Stimulated activated CD8-positive, alpha-beta memory T cell treated with anti-CD3 and anti-CD28 coated beads, Interleukin-4, amount 100 ng/mL, for 4 hours (primary cell): ENCODE measurements at places on chromosomes 6 and 20.

- no peak for DNase-seq
These were observed 4.6 kb upstream of the RGS17 start for GRCh38 chr6:153135681-153136080.

DNA sequence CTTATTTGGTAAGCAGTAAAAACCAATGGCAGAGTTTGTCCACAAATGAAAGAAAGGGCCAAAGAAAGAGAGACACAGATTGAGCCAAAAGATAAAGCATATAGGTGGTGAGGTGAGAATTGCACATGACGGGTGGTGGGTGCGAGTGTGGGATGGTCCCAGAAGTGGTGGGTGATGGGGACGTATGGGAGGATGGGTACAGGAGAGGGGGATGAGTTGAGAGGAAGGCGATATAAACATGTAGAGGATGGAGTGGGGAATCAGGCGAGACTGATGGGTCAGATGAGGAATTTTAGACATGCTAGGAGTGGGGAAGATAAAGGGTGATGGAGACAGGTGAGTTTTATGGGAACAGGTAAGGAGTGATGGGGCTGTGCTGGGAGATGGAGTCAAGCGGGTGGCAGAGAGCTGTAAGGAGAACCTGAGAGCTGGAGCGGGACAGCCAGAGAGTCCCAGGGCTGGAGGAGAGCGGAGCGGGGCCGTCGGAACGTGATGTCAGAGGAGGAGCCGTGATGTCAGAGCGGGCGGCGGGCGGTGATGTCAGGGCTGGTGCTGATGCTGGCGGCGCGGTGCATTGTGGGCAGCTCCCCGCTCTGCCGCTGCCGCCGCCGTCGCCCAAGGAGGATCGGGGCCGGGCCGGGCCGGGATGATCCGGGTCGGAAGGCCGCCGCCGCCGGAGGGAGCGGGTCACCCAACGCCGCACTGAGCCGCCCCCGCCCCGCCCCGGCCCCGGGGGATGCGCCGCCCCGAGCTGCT, at the start of gene TTBK1:
TTBK1 (plus strand) TSS at position 574 of the 756 bp plus-strand sequence. CDS start 3,180 bp downstream, outside the sequence.
- DNase-seq = no peak

DNA sequence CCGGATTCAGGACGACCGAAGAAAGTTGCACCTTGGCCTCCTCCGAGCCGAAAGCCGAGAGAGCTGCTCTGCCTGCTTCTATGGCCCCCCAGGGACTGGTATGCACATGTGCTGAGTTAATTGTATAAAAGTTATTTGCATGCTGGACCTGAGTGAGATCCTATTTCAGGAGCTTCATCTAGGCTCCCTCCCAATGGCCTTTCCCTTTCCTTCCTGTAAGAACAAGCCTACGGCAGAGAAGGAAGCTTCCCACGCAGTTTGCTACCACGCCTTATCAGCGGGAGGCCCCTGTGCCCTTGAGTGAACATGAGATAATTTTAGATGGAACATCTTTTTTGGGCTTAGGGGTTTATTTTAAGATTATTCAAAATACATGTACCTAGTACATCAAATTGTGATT, 65.9 kb downstream of the RIN2 start:
- DNase-seq = no peak

- no peak for DNase-seq
These were observed 6.7 kb downstream of the C20orf203 start for GRCh38 chr20:32667027-32667426.

DNA sequence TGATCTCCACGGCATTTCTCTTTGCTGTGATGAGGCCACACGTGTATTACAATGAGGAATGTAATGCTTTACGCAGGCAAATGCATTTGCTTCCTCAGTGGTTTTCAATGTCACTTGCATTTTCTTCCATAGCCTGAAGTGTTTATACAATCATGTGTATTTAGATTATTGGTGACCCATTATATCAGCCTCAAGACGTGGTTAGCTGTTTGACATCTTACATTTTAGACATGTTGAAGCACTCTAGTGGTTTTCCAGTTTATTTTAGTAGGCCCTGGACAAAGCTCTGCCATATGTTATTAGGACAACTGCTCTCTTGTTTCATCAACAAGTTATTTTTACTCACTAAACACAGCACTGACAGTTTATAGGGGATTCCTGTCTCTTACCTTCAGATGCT, 200.4 kb downstream of the UTRN start:
- no peak for DNase-seq

DNA sequence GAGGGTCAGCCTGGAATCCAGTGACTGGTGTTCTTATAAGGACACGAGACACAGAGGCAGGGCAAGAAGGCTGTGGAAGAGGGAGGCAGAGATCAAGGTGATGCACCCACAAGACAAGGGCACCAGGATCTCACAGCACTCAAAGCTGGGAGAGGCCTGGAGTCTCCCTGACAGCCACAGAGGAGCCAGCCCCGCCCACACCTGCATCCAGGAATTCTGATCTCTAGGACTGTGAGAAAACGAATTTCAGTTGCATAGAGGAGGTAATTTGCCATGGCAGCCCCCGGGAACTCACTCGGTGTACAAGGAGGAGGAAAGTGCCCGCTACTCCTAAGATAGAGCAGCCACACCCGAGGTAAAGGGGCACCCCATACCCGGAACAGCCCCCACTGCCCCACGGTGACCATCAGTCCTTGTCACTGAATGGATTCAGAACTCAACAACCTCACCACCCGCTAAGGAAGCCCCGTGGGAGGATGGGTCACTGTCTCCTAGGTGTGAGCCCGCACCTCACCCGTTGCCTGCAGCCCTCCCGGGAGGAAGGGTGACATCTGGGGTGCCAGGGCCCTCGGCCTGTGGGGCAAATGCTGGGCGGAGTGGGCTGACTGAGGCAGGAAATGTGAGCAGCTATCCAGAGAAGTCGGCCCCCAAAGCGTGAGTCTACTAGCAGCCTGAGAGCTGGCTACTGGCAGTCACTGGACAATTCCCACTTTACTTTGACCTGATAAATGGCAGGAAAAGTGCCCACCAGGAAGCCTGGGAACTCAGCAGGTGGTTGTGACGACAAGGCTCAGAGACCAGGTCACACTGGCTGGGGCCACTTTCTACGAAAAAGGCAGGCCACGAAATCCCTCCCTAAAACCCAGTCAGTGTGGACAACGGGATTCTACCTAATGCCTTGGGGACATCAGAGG, 22.4 kb downstream of the DLL1 start:
- DNase-seq = no peak

DNA sequence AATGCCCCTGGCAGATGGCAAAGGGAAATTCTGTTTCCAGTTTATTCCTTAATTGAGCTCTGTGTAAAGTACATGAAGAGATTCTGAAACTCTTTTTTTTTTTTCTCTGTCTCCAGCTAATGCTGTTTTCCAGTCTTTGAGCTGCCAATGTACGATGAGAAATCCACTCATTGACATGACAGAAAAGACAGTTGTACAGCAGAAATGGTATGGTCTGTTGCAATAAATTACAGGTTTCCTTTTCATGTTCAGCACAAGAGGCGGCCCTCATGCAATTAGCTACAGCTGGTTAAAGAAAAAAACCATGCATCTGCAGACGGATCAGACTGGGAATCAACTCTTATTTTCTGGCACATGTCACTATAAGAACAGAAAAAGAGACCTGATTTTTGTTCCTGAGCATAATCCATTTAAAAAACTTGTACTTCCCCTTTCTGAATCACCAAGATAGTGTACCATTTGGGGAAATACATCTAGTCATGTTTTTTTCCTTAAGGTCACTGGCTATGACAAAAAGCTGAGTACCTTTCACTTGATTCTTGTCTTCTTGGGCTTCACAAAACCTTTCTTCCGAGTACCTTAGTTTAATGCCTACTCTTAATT, 289.8 kb upstream of the PREP start:
- DNase-seq = no peak

- no peak for DNase-seq
These were observed 406.1 kb downstream of the EPM2A start for GRCh38 chr6:145329257-145329656.

DNA sequence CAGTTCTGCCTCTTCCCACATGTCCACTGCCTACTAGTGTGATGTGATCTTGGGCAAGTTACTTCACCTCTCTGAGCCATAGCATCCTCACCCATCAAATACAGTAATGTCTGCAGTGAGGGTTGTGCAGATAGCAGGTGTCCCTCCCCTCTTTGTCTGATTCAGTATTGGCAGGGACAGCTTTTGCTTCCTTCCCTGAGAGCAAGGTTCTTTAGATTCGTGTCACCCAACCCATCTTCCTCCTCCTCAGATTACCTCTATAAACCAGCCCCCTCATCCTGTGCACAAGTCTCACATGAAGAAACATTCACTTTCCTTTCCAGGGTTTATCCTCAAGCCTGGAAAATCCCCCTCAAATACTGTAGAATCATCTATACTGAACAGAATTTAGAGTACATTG, 15.4 kb downstream of the ACTR5 start:
- DNase-seq = no peak

- DNase-seq = no peak
These were observed 8.8 kb downstream of the L3MBTL1 start for GRCh38 chr20:43516251-43516824.

DNA sequence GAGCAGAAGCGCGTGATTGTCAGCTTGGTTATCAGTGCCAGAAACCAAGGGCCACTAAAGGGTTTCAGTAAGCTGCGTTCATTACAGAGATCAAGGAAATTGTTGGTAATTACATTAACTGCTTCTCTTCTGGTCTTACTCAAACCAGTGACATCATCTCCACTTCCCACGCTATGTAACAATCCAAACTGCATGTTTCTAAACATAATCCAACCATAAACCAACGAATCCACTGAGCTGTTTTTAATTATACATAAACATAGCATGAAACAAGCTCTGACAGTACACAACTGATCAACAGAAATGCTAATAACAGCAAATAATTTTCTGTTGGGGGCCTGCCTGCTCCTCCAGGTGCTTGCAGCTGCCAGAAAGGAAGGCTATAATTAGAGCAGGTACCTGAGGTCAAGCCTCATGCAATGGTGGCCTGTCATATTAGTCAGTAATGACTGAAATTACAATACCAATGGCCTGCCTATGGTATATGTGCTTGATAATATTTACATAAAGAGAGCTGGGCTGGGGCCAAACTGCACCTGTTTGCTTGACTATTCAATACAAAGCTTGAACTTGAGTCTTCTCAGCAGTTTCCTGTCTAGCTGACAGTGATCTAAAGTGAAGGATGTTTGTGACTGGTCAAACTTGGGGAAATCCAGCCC, 40.1 kb downstream of the ILRUN start:
- no peak for DNase-seq

GRCh38 chr20:61569825-61570224, 317.8 kb downstream of the CDH4 start:
- DNase-seq = no peak

- no peak for DNase-seq
These were observed 120.3 kb upstream of the TOP1 start for GRCh38 chr20:40908309-40908708.

- no peak for DNase-seq
These were observed 51.7 kb downstream of the MARCKS start for GRCh38 chr6:113908801-113909200.

GRCh38 chr6:139839506-139840156, 465.2 kb upstream of the CITED2 start:
- no peak for DNase-seq

GRCh38 chr20:62350098-62350628, 16.9 kb downstream of the LAMA5 start:
- no peak for DNase-seq

GRCh38 chr6:159404296-159404695, 235.1 kb downstream of the FNDC1 start:
- no peak for DNase-seq

DNA sequence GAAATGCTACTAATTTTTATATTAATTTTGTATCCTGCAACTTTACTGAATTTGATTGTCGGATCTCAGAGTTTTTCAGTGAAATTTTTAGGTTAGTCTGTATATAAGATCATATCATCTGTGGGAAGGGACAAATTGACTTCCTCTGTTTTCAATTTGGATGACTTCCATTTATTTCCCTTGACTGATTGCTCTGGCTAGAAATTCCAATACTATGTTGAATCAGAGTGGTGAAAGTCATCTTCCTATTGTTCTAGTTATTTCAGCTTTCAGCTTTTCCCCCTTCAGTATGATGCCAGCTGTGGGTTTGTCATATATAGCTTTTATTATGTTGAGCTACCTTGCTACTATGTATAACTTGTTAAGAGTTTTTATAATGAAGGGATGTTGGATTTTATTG, 771.2 kb downstream of the KIF16B start:
- DNase-seq = no peak

DNA sequence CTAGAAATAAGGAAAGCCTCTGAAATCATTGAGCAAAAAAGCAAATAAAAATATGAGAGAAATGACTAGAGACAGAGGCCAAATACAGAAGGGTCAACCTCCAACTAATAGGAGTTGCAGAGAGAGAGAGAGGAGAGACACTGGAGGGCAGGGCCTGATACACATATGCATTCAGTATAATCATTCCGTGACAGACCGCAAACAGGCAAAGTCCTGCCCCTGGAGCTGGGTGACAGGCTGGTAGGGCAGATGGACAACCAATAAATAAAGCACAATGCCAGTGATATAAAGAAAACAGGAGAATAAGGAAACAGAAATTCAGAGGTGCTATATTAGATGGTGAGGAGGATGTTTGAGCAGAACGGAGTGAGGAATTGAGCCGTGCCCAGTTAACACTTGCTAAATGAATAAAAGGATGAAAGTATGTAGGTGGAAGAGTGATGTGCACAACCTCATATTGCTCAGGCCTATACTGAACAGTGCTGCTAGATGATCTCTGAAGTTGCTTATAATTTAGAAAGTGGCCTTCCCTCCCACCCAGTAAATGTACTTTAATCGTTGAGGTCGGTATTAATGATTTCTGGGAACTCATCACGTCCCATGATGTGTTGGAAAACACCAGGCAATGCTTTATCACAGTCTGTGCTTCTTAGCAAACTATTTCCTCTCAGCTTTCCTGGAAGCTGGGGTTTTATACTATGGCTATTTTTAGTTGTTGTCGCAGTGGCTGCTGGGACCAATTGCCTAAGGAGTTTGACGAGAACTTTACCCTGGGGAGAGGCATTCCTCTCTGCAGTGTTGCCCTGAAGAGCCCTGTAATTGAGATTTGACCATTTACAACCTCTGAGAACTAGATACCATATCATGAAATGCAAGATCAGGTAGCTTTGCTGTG, 37.6 kb upstream of the CLIC5 start:
- no peak for DNase-seq

GRCh38 chr6:27865850-27866356, 46.3 kb downstream of the OR2B2 start:
- no peak for DNase-seq

- no peak for DNase-seq
These were observed 96.5 kb downstream of the HFE start for GRCh38 chr6:26183581-26184366.

GRCh38 chr6:158758941-158759479, 60.2 kb downstream of the EZR start:
- no peak for DNase-seq

GRCh38 chr6:130517444-130517931, 151.7 kb downstream of the TMEM200A start:
- no peak for DNase-seq

GRCh38 chr6:53313784-53314400, 34.9 kb downstream of the ELOVL5 start:
- DNase-seq = no peak
